CD4-positive, alpha-beta memory T cell (primary cell): ENCODE measurements at places on chromosomes 2 and 18. TPM values are rescaled to one million over a fixed set of nuclear protein-coding genes. Genes with fewer than 3 reads are reported as not detected.

The IL1A gene
- not detected for total RNA-seq

The NRP2 gene
- total RNA-seq: 1.1 TPM

The KCNS3 gene
- not detected for total RNA-seq

The APLF gene
- 8.2 TPM for total RNA-seq

DNA sequence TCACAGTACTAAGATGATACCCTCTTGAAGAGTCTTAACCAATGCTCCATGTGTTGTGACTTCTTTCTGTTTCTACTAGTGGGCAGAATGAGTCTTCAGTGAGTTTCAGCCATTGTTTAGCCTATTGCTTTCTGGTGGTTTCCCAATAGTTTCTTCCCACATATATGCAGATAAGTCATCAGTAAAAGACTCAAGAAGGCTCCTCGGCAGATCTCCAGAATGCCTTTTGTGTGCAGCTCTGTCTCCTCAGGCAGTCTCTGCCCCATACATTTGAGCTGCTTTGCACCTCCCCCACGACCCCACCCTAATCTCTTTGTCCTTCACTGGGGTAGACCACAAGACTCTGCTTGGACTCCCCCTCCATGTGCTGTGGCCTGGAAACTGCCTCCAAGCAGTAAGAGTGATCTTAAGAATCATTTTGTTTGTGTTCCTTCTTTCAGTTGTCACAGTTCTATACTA, 71.6 kb upstream of the CHRNA1 start:
- no peaks in the 10 kb centered on the region for H3K27me3 ChIP-seq
- H3K4me1 ChIP-seq: peaks cover under 1% of the 10 kb centered on the region
- no peak overlapping the region for H3K27ac ChIP-seq
- H3K4me3 ChIP-seq: no peak overlapping the region
- no peak for DNase-seq
- H3K36me3 ChIP-seq: no peaks in the 10 kb centered on the region

DNA sequence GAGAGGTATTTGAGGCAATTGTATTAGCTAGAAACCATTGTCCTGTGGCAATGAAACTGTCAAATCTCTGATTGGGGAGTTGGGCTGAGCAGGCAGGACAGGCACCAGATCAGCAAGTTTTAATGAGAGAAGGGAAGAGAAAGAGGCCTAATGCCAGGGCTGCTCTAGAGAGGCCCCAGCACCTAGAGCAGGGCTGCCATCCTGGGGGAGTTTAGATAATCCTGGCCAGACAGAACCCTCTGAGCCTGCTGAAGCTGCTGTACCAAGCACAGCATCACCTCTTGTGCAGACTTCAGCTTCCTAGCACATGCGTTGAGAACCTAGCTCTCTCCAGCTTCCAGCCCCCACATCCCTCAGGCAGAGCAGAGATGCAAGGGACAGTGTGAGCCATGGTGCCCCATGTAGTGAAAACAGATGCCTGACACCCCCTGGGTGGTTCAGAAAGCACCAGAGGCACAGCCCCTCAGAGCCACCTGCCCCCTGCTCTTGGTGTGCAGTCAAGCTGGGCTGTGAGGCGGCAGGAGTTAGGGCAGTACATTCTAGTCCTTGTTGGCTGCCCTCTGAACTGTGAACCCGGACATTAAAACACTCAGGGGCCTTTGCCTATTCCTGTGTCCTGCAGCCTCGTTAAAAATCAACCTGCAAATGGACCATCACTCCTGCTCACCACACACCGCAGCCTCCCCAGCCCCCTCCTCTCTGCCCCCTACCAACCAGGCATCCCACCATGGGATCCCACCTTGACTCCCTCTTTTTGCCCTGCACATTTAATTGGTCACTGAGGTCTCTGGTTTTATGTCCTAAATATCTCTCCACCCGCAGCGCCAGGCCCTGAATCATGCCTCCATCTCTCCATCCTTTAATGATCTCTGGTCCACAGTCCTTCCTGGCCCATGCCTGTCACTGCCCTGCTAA, 52.7 kb downstream of the ADD2 start:
- H3K4me1 ChIP-seq: no peaks in the 10 kb centered on the region
- no peak overlapping the region for H3K27ac ChIP-seq
- no peak for DNase-seq
- H3K27me3 ChIP-seq: no peaks in the 10 kb centered on the region

GRCh38 chr2:176424746-176425145, 155.5 kb downstream of the MTX2 start:
- no peaks in the 10 kb centered on the region for H3K4me1 ChIP-seq
- no peaks in the 10 kb centered on the region for H3K36me3 ChIP-seq
- no peaks in the 10 kb centered on the region for H3K27me3 ChIP-seq

DNA sequence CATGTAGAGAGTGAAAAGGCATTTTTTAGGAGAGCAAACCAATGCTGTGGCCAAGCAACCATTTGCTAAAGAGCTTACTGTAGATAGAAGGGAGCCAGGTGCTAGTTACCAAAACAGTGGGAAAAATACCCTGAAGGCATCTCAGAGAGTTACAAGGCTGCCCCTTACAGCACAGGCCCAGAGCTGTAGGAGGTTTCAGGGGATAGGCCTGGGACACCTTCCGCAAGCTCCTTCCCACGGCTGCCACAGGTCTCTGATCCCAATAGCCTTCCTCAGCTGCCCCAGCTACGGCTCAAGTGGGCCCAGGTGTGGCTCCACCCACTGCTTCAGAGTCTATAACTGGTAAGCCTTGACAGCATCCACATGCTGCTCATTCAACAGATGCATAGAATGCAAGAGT, 18.2 kb upstream of the PPM1B start:
- no peak for DNase-seq
- H3K4me3 ChIP-seq: no peak overlapping the region
- no peak overlapping the region for H3K27ac ChIP-seq
- no peaks in the 10 kb centered on the region for H3K36me3 ChIP-seq
- no peaks in the 10 kb centered on the region for H3K4me1 ChIP-seq
- H3K27me3 ChIP-seq: no peaks in the 10 kb centered on the region

GRCh38 chr18:76499637-76500340, 4.7 kb upstream of the ZNF516 start:
- H3K27me3 ChIP-seq: peaks cover 5% of the 10 kb centered on the region
- H3K4me1 ChIP-seq: peaks cover 5% of the 10 kb centered on the region
- H3K4me3 ChIP-seq: no peak overlapping the region
- DNase-seq: no peak
